ENCODE measurements at places on chromosomes 3 and 15.

- DNase-seq, result no peak
Observed at GRCh38 chr15:44727485-44728231, 8.7 kb upstream of the TRIM69 start.

DNA sequence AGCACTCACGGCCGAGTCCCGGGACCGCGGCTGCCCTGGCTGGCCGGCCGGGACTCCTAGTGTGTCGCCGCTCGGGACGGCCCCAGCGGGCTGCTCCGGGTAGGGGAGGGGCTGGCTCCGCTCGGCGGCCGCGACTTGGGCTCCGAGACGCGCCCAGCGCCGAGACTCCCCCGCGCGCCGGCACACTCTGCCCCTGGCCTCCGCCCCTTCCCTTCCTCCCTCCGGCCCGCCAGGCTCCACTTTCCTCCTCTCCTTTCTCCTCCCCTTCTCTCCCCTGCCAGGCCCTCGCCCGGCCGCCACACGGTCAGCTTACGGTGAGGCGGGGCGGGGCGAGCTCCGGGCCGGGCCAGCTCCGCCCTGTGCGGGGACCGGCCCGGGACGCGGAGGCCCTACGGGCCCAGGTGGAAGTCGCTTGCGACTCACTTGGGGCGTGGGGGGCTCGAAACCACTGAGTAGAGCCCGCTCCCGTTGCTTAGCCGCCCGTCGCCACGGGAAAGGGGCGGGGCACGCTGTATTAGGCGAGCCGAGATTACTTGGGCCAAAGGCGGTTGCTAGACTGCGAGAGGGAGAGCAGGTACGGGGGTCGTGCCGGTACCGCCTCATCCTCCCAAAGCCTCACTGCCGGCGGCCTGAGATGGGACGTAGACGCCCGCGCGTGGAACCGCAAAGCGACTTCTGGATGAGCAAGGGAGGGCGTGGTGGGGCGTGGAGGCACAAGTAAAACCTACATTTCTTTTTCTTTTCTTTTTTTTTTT lies at the start of gene ITGB5:
Gene ITGB5 (minus strand): TSS at position 189 of the 755 bp plus-strand sequence. CDS start 365 bp downstream, outside the sequence.
- peak; percentile 35 for DNase-seq

DNA sequence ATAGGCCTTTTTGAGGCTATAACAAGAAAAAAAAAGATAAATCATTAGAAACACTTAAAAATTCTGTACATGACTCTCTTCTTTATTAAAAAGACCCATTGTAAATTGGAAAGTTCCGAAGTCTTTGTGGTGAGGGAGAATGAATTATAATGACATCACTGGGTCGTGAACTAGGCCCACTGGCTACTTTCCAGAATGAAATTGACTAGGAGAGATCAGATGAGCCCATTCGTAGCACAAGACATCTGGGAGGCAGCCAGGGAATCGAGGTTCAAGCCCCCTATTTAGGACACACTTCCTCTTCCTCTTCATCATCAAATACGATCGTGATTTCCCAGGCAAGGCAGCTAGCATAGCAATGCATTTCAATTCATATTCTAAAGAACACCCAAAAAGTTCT lies 889.8 kb upstream of the NR2F2 start:
- DNase-seq, result no peak

- DNase-seq, result no peak
Observed at GRCh38 chr15:71628988-71629770, 181.2 kb upstream of the NR2E3 start.

DNA sequence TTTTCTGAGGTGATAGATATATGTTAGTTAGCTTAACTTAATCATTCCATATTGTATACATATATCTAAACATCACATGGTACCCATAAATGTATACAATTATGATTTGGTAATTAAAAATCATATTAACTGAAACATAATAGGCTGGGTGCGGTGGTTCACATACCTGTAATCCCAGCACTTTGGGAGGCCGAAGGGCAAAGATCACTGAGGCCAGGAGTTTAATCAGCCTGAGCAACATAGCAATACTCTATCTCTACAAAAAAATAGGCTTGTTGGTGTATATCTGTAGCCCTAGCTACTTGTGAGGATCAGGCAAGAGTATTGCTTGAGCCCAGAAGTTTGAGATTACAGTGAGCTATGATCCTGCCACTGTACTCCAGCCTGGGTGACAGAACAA lies 20.9 kb downstream of the RAB7A start:
- DNase-seq, result no peak

- DNase-seq, result no peak
Observed at GRCh38 chr3:134813618-134814017, 18.6 kb downstream of the EPHB1 start.

DNA sequence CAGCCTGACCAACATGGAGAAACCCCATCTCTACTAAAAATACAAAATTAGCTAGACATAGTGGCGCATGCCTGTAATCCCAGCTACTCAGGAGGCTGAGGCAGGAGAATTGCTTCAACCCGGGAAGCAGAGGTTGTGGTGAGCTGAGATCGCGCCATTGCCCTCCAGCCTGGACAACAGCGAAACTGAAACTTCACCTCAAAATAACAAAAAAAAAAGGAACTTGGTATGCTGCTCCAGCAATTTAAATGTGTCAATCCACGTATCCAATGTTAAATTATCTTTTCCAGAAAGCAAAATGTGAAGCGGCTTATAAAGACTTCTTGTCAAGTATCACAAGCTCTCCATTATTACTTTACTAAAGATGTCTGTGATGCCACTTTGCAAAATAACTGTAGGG lies 9.9 kb upstream of the ARIH1 start:
- no peak for DNase-seq

GRCh38 chr3:106533093-106533787 lies 664.4 kb upstream of the CBLB start:
- no peak for DNase-seq

DNA sequence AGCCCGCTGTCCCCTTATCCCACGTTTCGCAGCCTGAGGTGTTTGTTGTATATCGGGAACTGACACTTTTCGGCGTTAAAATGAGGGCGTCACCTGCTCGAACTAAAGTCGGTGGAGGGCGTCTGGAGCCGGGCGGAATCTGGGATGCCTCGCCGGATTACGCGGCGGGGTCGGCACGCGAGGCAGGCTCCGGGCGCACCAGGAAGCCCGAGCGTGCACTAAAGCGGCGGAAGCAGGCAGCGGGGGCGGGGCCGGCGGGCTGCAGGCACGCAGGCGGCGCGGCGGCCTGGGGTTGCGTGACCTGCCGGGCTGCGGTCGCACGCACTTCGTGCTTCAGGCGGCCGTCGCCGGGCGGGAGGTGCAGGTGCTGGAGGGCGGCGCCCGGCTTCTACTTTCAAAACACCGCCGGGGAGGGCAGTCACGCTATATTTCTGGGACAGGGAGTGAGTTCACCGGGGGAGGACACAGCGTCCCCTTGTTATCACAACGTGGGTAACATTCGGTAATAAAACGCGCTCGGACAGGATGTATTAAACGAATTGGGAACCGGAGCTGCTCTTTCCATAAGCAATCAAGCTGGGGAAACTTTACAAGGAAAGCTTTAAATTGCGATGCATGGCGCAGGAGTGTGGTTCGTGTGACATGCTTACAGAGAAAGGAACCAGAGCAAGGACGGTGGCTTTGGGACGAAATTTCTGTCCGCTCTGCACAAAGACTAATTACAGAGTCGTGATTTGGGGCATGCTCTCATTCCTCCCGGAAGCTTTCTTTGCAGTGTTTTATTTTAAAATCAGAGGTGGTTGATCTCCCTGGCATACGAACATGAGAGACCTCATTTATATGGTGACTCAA lies 9.1 kb upstream of the LEKR1 start:
- peak; percentile 60 for DNase-seq

DNA sequence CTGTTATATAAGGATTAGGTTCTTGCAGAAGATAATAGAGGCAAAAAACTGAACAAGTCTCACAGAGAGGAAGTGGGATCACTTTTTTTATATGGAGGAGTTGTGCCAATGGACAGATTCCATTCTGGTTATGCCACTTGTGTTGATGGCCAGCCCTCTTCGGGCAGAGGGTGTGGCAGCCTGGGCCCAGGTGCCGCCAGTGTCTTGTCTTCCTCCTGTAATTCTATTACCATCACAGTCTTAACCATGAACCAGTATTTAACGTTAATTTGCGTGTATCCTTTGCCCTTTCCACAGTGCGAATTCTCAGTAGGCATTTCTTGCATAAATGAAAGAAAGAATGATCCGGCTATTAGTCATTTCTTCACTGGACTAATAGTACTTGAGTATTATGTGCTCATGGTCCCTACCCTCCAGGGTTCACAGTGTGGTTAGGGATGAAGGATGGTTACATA lies 7.0 kb upstream of the USP4 start:
- no peak for DNase-seq

DNA sequence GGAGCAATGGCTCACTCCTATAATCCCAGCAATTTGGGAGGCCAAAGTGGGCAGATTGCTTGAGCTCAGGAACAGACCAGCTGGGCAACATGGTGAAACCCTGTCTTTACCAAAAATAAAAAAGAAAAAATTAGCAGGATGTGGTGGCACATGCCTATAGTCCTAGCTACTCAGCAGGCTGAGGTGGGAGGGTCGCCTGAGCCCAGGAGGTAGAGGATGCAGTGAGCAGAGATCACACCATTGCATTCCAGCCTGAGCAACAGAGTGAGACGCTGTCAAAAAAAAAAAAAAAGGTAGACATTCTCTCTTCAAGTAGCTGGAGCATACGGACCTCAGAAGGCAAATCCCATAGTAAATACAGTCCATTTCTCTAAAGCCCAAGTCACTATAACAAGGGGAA lies 7.1 kb upstream of the C3orf80 start:
- DNase-seq, result no peak

DNA sequence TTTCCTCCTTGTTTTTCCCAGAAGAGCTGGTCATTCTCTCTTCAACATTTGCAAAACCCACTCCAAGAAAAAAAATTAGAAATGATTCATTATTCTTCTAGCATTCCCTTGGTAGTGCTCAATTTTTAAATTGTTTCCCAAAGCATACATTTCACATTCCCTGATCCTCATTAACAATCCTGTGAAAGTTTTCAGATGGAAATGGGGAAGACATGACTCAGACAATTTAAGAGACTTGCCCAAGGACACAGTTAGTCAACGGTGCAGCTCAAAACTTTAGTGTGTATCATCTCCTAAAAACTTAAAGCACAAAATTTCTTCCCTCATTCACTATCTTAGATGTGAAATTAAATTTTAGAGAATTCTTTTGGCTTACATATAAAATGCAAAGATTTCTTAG lies 17.1 kb upstream of the ABI3BP start:
- DNase-seq, result no peak

GRCh38 chr3:125647318-125648014 lies 52.2 kb upstream of the OSBPL11 start:
- DNase-seq, result no peak

GRCh38 chr3:141485641-141486495 lies 959 bp upstream of the RASA2 start:
- no peak for DNase-seq

DNA sequence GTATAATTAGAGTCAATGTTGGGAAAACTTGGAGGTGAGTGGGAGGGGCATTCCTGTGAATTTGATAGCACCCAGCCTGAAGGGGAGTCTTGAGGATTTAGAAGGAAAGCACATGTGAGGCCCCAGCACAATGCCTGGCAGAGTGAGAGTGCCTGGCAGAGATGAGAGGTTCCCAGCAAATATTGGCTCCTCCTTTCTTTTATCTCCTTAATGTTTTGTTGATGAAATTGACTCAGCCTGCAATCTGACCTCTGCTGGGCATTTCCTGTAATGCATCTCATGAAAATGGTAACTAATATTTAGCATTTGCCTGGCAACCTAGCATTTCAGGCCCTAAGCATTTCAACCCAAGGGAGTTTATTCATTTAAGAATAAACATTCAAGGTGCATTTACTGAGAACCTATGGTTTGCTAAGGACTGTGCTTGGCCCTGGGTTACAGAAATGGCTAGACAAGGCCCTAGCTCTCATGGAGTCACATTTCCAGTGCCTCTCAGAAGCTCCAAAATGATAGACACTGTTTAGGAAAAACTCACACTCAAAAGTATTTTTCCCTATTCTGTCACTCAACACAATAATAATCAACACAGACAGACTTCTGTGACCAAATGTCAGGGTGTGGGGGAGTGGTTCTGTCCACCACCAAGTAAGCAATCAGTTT lies 19.0 kb downstream of the PDHB start:
- peak; percentile 26 for DNase-seq

DNA sequence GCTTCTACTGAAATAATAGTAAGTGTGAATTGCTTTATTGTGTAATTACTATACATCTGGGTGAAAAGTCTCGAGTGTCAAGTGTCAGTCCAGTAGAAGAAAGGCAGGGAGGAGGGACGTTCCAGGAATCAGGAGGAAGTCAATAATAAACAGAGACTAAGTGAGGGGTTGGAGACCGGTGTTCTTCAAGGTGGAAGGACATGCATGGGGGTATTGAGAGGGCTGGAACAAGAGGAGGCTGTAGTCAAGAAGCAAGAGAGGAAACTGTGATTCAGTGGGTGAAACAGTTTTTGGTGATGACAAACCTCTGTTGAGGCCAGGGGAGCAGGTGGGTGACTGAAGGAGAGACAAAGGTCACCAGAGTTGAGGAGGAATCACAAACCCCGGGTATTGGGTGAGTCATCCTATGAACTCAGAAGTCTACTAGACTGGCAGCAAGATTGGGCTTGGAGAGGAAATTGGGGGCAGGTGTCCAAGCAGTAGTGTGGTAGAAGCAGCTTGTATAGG lies 11.6 kb upstream of the SCAMP5 start:
- DNase-seq, result no peak

DNA sequence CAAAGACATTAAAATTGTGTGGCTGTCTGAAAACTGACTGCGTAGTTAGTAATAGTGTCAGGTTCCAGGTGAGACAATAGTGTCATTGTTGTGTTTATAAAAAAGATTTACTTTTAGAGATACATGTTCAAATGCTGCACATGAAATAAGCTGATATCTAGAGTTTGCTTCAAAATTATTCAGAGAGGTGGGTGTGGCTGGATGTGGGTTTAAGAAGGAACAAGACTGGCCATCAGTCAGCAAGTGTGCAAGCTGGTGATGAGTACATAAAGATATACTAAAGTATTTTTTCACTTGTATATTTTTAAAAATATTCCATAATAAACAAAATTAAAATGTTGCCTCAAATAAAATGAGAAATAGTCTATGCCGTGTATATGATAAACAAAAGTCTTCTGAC lies 190.6 kb downstream of the ARRDC4 start:
- DNase-seq, result no peak

- no peak for DNase-seq
Observed at GRCh38 chr3:135412475-135412874, 553.1 kb upstream of the PPP2R3A start.

- no peak for DNase-seq
Observed at GRCh38 chr3:116040152-116040551, 405.1 kb downstream of the LSAMP start.

GRCh38 chr3:101081999-101082398 lies 88.8 kb upstream of the ABI3BP start:
- DNase-seq, result no peak

- no peak for DNase-seq
Observed at GRCh38 chr3:119675188-119675874, 1.9 kb downstream of the COX17 start.

DNA sequence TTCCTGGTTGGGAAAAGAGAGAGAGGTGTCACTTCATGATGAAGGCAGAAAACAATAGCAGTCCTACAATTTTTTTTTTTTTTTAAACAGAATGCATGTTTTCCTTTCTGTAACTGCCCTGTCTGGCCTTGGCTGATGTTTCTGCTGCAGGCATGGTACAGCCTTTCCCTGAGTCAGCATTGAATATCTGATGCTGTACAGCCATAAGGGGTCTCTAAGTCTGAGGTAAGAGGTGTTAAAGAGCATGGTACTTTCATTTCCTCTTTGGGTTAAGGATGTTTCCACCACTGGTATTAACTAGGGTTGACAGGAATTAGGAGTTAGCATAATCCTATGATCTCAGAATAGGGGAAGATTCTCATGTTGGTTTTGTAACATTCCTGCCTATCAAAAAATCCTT lies 147.4 kb downstream of the CHST2 start:
- DNase-seq, result no peak
